Body of pancreas (tissue), 4 donors: ENCODE measurements at places on chromosomes 6 and 20.

DNA sequence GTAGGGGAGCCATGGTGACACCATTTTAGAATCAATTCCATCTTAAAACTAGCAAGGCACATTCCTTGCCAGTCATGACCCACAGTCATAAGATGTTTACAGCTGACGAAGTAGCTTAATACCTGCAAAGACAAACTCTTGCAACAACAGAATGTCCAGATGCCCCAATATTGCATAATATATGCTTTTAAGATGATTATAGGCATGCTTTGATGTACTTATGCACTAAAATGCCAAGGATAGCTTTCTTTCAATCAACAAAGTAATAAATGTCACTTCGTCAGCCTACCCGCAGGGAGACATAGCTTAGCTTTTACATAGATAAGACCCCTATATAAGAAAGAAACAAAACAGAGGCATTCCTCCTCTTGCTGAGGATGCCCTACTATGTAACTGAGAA is 26.7 kb downstream of the ACSS1 start:
- DNase-seq, result no peak

DNA sequence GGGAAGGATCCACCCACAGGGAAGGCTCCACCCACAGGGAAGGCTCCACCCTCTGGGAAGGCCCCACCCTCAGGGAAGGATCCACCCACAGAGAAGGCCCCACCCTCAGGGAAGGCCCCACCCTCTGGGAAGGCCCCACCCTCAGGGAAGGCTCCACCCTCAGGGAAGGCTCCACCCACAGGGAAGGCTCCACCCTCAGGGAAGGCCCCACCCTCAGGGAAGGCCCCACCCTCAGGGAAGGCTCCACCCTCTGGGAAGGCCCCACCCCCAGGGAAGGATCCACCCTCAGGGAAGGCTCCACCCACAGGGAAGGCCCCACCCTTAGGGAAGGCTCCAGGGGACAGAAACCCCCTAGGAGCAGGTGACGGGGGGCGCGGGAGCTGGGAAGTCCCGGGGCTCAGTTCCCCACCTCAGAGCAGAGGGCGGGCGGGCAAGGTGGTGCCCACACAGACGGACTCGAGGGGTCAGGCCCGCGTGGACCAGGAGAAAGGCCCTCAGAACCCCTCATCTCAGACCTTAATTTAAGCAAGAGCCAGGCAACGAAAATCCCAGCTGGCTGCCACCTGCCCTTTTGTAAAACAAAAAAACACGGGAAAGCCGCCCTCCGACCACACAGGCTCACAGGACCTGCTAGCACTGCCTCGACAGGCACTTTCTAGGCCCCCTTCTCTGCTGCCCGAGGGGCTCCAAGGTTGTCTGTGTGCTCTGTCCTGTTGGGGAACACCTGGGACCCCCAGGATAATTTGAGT is 39.7 kb downstream of the KCNQ2 start:
- DNase-seq, result no peak

DNA sequence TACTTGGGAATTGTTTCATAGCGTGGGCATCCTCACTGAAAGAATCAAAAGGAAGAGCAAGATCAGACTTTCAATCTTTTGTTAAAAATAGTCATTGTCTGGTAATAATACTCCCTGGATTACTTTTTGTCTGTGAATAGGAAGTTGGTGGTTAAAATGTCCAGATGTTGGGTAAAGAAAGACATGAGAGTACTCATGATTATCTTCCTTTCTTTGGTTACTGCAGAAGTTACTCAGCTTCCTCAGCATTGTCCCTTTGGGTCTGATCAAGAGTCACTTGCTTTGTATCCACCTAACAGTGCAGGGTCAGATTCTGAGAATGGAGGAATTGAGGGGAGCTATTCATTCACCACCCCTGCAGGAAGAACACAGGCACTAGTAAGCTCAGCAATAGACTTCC is 54.6 kb downstream of the RIN2 start:
- DNase-seq, result no peak

DNA sequence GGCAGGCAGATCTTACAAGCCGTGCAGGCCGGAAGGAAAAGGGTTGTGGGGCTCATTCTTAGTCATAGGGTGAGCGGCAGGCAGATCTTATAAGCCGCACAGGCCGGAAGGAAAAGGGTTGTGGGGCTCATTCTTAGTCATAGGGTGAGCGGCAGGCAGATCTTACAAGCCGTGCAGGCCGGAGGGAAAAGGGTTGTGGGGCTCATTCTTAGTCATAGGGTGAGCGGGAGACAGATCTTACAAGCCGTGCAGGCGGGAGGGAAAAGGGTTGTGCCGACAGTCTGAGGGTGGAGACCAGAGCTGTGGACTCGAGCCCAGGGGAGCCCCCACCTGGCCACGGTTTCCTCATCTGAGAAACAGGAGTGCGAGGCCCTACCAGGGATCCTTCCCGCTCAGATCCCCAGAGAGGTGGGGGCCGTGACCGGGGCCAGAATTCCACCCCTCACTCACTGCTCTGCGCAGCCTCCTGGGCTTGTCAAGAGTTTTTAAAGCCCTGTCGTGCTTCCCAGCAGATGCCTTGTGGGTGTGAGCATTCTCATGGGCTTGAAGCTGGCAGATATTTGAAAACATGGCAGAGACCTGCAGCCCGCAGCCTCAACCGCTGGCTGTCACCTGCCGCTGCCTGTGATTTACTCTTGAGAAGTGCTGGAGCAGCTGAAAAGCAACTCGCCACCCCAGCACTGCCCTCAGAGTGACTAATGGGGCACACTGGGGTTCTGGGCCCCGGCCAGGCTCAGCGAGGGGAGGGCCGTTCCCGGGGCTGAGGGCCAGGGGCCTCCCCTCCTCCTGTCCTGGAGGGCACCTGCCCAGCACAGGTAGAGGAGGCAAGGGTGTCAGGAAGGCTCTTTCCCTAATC is 31.9 kb downstream of the NTSR1 start:
- no peak for DNase-seq

GRCh38 chr6:112466373-112467151 is 119.4 kb downstream of the RFPL4B start:
- no peak for DNase-seq

GRCh38 chr6:33843131-33844121 is 39.6 kb upstream of the MLN start:
- no peak for DNase-seq

DNA sequence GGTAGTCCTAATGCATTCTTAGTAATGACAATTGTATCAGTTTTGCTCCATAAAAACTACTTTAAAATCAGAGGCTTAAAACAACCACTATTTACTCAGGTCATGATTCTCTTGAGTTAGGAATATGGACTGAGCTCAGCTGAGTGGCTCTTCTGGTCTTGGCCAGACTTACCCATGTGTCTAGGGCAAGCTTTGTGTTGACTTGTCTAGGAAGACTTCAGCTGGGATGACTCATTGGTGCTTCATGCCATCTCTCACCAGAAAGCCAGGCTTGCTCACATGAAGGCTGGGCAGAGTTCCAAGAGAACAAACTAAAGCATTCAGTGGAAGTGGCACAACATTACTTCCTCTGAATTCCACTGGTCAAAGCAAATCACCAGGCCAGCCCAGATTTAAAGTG is 155.3 kb downstream of the DHX35 start:
- DNase-seq, result peak; percentile 6

DNA sequence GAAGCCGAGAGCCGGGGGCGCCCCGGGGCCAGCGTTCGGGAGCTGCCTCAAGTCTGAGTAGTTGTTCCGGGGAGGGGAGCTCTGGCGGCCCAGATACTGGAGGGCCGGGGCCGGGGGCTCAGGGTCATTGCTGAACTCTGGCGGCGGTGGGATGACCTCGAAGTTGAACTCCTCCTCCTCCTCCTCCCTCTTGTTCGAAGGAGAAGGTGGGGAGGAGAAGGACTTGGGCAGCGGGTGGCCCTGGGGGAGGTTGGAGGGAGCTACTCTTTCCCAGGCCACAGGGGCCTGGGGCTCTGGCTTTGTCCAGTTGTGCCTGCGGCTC is 37.7 kb downstream of the C6orf132 start:
- DNase-seq, result no peak

DNA sequence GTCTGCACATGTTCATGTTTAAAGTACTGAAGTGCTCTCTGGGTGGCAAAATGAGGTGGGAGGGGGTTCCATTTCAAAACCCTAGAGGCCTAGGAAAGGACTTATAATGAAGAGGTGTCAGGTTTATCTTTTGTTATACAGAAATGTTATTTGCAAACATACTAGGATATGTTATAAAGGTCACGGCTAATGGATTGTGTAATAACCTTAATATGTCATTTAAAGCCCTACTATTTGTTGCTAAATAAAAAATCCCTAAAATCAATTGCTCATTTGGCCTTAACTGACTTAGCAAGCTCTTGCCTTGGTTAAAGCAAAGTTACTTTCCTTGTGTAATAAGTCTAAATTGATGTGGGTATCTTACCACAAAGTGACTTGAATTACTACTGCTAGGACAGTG is 8.8 kb downstream of the NKX2-4 start:
- no peak for DNase-seq

- no peak for DNase-seq
Observed at GRCh38 chr6:123712831-123713230, 76.1 kb upstream of the TRDN start.

GRCh38 chr20:50831622-50832021 is 36.8 kb downstream of the BCAS4 start:
- no peak for DNase-seq

DNA sequence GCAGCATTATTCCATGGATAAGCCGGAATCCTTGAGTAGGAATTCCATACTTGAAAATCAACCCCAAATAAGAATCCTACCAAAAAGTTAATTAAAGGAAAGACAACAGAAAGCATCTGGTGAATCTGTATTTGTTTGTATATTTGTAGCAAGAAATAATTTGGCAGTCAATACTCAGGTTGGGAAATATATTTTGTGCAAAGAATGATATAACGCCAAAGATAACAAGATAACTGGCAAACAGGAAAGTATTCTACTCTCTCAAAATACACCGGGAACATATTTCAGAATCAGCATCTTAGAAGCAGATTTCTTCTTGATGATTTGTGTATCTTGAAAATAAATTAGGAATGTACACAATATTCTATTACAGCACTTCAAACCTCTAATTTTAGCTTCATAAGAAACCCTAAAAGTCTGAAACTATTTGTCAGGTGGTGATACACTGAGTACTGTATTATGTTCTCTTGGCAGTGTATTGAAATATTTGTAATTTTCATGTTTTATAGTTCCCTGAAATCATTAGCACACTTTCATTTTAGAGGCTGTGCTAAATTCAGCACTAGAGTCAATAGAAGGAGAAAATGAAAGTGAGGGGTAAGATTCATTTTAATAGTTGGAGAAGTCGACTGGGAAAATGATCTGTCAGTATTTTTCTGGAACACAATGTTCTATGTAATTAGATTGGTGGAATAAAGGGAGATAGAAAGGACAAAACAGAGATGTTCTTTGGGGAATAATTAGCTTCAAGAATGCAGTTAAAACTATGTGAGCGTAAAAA is 879.7 kb upstream of the GJE1 start:
- DNase-seq, result no peak

- DNase-seq, result no peak
Observed at GRCh38 chr20:32206760-32207625, 550 bp downstream of the PLAGL2 start.

GRCh38 chr6:11213422-11214021 is 18.9 kb downstream of the NEDD9 start:
- no peak for DNase-seq

- peak; percentile 53 for DNase-seq
Observed at GRCh38 chr6:73388800-73389512, 5.7 kb upstream of the DDX43 start.

DNA sequence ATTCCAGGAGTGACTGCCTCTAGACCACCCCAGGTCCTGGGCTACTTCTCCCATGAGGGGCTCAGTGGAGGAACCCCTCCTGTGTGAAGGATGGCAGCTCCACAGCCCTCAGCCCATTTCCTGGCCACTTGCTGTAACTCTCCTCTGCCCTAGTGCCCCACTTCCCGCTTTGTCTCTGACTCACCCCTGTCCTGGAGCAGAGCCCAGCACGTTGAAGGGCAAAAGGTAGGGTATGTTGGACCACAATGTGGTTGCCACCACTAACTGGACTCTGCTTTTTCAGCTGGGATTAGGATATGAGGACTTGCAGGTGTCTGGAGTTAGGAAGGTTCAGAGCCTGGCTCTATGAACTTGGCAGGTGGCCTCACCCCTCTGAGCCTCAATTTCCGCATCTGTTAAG is 2.4 kb downstream of the MYBL2 start:
- DNase-seq, result no peak

DNA sequence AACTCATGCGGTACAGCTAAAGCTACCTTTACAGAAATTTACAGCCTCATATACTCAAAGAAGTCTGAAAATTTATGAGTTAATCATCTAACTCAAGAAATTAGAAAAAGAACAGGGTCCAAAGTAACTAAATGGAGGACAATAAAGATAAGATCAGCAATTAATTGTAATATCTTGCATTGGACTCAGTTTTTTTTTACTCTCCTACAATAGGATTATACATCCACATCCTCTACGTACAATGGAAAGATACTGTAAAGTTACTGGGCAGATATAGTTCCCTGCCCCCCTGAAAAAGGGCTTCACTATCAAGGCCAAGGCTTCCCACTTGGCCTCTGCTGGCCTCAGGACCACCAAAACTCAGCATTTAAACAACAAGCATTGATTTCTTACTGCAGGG is 31.5 kb upstream of the MOCS1 start:
- no peak for DNase-seq

GRCh38 chr6:41955412-41955811 is 13.8 kb upstream of the CCND3 start:
- DNase-seq, result no peak

DNA sequence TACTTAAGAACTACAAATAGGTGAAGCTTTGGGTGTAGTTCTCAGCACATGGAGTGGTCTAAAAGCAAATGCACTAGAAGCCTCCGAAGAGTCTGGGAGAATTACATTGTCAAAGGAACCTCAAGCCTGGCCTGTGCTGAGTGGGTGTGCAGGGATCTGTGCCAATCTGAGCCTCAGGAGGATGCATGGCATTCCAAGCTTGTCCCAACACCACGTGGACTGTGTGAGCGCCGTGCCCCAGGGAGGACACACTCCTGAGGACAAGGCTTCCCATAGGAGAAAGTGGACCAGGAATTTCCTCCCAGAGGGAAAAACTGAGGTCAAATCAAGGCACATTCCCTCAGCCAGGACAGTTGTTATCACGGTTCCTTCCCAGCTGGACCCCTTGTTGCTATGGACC is 185.8 kb downstream of the QKI start:
- no peak for DNase-seq

GRCh38 chr20:3101737-3102574 is 17.4 kb upstream of the AVP start:
- DNase-seq, result peak; percentile 18

DNA sequence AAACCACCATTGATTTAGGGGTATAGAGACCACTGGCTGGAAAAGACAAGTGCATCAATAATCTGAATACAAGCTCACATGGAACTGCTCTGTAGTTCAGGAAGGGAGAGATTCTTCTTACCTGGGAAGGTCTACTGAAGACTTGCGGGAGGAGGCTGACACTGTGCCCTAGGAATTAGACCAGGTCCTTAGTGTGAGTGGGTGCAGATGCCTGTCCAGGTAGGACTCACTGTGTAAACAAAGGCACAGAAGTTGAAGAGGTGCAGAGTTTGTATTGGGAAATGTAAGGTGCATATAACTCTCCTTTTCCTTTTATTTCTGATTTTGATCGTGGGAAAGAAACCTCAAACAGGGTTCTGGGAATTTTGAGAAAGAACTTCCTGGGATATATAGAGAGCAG is 66.8 kb downstream of the DAAM2 start:
- DNase-seq, result no peak

GRCh38 chr6:44508646-44509045 is 121.1 kb downstream of the CDC5L start:
- DNase-seq, result no peak
